HS-5 (cell line): ENCODE measurements at places on chromosomes 3 and 15.
A peak's percentile ranks its signal among the peaks of the same experiment; 100 is the strongest.

DNA sequence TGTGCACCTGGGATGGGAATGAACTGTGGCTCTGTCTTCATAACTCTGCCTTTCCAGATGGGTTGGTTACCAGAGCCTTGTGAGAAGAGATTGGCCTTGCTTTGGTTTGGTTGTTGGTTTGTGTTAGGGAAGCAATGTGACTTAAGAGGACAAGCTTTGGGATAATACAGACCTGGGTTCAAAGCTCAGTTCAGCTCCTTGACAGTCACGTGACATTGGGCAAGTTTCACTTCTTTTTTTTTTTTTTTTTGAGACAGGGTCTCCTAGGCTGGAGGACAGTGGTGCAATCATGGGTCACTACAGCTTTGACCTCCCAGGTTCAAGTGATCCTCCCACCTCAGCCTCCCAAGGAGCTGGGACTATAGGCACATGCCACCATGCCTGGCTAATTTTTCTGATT, 42.7 kb downstream of the CORO2B start:
- no peak for DNase-seq

GRCh38 chr3:76646921-76647562, 392.9 kb upstream of the ROBO2 start:
- DNase-seq: no peak

- no peak for DNase-seq
Observed at GRCh38 chr3:177346878-177347277, 149.6 kb upstream of the TBL1XR1 start.

- no peak for DNase-seq
Observed at GRCh38 chr15:59646277-59646676, 11.0 kb downstream of the GTF2A2 start.

DNA sequence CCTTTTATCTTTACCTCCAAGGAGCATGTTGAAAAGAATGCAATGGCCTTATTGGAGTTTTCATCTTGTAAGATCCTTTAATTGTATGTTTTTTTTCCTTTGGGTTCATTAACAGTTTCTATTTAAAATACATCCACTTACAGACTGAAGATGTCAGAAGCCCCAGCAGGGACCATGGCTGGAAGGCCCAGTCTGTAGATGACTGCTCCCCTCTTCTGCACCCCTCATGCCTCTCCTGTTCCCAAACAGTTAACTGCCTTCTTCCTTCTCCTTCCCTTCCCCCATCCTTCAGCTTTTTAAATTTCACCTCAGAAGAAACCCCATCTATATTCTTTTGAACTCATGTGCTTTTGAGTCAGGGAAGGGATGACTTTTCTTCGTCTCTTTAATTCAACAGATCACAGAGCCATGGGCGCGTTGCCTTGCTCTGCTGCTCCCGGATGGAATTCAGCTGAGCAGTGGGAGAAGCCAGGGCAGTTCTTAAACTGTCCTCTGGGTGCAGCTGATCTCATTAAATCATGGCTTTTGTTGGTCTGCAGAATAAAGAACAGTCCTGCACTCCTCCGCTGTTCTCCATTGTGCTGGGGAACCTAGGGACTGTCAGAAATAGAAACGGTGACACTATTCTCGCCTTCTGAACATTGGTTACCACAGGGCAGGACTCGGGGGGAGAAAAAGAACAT, 71.5 kb upstream of the EIF1B start:
- no peak for DNase-seq

DNA sequence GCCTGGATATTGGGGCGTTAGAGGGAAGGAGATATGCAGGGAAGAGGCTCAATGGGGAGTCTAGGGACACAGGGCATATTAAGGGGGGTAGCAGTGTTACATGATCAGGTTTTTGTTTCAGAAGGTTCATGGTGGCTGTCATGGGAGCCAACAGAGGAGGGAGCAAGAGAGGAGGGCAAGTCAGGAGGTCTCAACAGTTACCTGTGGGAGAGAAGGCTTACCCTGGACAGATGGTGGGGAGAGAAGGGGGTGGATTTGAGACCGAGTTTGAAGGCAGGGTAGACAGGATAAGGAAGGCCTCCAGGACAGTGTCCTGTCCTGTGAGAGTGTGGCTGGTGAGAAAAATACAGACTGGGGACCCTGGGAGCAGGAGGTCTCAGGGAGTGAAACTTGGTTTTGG, 3.8 kb upstream of the WNT7A start:
- no peak for DNase-seq

DNA sequence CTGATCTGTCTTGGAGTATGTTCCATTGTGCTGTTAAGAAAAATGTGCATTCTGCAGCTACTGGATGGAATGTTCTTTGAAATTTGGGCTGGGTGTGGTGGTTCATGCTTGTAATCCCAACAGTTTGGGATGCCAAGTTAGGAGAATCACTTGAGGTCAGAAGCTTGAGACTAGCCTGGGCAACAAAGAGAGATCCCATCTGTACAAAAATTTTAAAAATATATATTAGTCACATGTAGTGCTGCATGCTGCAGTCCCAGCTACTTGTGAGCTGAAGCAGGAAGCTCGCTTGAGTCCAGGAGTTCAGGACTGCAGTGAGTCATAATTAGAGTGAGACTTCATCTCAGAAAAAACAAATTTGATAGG, 62.8 kb upstream of the PLSCR4 start:
- peak; percentile 67 for DNase-seq

DNA sequence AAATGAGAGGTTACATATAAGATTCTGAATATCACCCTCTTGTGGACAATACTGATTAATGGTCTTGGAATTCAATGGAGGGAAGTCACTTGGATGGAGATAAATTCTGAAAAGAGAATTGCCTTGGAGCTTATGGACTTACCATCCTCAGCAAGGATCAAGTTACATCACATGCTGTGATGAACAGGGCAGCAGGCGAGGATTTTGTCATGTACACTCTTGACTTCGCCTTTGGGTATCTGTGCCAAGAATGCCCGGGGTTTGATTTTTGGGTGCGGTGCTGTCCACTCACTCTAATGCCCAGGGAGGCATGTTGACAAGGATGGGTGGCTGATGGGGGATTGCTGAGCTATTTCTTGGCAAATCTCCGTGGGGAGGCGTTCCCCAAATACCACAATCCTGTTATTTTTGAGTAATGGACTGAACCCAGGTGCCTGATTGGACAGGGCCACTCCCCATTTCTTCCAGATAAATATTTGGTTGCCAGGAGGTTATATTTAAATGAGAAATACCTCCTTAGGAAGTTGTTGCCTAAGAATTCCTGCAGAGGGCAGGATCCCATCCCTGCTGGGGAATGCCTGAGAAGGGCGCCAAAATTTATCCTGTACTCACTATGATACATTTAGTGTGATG, 96.3 kb downstream of the TPRG1 start:
- no peak for DNase-seq

DNA sequence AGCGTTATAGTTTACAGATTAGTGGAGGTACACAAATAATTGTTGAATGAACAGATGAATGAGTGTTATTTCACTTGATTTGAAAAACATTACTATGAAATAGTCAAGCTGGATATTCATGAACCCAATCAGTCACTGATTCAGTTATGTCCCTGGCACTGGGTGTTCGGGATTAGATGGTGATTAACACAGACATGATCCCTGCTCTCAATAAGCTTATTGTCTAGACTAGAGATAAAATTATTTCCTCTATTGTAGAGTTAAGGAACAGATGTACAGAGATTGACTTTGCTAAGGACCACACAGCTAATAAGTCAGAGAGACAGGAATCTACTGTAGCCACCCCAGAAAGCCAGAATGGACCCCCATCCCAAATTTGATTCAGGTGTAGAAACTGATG, 963 bp downstream of the GRAMD1C start:
- no peak for DNase-seq

DNA sequence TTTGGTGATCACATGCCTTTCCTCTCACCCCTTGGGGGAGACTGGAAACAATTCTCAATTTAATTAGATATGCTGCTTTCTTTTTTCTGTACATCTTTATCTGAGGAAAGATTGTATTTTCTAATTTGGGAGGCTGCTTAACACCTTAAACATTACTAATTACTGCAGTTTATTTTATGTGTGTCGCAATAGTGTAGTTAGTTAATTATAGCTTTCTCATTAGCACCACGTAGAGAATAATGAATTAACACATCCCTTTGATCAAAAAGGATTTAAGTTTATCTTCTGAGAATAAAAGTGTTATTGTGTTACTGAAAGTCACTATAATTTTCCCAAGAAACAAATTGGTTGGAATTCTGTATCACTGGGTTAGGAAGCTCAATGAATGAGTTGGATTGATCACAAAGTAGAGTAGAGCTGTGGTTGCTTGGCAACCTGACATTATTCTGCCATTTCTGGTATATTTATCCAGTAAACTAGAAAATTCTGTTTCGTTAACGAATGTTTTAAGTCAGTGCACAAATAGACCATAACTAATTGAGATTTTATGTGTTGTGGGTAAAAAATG, 4.3 kb downstream of the CHL1 start:
- no peak for DNase-seq

GRCh38 chr3:185176750-185177359, 24.0 kb upstream of the C3orf70 start:
- DNase-seq: no peak

DNA sequence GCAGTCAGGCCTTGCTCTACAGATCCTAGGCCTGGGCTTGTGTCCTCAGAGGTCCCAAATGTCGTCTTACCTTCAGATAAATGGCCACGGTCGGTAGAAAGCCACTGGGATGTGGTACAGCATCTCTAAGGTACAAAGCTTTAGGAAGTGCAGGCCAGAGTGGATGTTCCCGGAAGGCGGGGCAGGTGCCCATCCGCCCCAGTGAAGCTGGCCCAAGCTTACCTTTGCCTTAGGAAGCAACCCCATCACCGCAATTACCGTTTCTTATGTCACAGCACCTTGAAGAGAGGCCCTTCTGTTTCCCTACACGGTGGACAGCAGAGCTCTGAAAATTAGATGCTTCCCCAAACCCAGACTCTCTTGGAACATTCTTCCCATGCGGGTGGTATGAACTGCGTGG, 240.1 kb upstream of the LYSMD4 start:
- no peak for DNase-seq

- no peak for DNase-seq
Observed at GRCh38 chr15:44193651-44194322, 1.3 kb downstream of the FRMD5 start.

DNA sequence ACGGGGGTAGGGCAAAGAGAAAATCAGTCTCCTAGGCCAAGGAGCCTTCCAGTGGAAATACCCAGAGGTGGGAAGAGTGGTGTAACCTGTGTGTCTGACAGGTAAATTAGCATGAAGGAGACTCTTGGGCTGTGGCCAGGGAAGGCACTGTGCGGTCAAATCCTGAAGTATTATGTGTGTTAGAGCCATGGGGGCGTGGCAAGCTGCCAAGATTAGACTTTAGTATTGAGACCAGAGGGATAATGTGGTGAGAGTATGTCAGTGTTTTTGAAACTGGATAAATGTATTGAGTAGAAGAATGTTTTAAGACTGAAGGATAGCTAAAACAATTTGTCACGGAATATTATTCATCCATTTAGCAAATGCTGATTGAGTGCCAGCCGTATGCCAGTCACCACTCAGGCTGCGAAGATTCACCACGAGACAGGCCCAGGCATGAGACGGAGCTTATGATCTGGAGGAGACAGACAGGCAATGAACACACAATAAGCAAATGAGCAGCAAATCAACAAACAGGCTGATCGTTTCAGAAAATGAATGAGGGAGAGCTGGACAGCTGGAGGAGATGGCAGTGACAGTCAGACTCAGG, 445.9 kb downstream of the MCTP2 start:
- DNase-seq: no peak

DNA sequence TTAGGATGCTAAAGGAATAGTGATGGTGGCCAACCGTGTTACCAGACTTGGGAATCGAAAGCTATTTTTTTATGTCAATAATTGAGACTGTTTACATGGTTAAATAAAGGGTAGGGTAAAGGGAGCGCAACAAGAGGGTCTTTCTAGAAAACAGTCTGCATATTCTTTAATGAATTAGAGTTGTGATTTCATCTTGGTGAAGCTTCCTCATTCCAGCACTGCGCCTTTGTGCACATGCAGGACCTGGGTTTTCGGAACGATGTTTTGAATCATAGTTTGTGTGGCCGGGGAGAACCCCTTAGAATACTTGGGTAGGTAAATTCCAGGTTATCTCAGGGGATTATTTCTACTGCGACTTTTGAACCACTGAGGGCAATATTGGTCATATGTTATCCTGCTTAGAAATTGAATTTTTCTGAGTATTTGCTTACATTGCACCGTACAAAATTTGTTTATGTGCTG, 1.3 kb downstream of the PIK3CA start:
- no peak for DNase-seq

- peak; percentile 3 for DNase-seq
Observed at GRCh38 chr3:68306571-68306970, 625.8 kb downstream of the TAFA4 start.

- DNase-seq: peak; percentile 37
Observed at GRCh38 chr15:91413142-91413541, 313.1 kb downstream of the SV2B start.

DNA sequence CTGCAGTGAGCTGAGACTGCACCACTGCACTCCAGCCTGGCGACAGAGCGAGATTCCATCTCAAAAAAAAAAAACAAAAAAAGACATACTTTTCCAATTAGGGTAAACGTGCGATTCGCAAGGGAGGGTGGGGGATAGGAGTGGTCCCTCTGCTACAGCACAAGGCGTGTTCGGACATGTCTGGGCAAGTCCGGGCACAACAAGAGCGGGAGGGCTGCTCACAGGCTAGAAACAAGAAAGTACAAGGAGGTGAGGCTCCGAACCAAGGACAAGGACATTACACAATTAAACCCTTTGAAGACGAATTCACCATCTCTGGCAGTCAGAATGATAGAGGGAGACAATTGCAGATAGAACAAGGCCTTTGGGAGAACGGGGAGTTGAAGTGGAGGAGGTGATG, 32.2 kb upstream of the BCL2A1 start:
- DNase-seq: no peak

GRCh38 chr3:157135671-157136396, 24.1 kb downstream of the CCNL1 start:
- peak; percentile 44 for DNase-seq

DNA sequence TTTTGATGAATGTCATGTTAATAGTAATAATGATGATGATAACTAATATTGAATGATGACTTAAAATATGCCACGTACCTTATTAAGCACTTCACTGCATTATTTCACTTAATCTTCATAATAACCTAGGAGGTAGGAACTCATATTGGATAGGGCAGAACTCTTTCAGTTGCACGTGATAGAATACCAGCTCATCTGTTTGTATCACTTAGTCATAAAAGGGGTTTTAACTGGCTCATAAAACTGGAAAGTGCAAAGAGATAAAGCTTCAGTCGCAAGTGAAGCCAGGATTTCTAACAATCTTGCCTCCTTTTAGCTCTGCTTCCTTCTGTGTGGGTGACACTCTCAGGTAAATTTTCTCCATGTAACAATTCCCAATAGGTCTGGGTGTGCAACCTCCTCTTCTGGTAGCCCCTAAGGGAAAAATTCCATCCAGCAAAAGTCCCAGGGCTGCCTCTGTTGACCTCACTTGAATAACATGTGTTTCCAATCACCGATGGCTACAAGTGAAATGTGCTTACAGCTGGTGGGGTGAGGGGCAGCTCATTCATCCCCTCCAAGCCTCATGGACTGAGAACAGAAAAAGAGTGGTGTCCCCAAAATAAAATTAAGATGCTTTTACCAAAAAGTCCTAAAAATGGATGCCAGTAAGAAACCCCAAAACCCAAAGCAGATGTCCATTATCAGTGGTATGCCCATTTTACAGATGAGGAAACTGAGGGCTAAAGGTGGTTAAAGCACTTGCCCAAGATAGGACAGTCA, 9.3 kb downstream of the GXYLT2 start:
- no peak for DNase-seq

GRCh38 chr15:41775651-41776050, 1.4 kb downstream of the MAPKBP1 start:
- DNase-seq: no peak
